ENCODE measurements at places on chromosomes 4 and X.

GRCh38 chr4:128512767-128513322 lies 225.2 kb upstream of the PGRMC2 start:
- no peak for DNase-seq

GRCh38 chr4:124635331-124635730 lies 77.2 kb downstream of the ANKRD50 start:
- DNase-seq: no peak

GRCh38 chr4:159547645-159548308 lies 444.9 kb downstream of the RAPGEF2 start:
- peak; percentile 23 for DNase-seq

- no peak for DNase-seq
Measured at GRCh38 chr4:37922328-37922727, 31.4 kb downstream of the TBC1D1 start.

- no peak for DNase-seq
Measured at GRCh38 chr4:10120943-10121567, 4.5 kb upstream of the WDR1 start.

DNA sequence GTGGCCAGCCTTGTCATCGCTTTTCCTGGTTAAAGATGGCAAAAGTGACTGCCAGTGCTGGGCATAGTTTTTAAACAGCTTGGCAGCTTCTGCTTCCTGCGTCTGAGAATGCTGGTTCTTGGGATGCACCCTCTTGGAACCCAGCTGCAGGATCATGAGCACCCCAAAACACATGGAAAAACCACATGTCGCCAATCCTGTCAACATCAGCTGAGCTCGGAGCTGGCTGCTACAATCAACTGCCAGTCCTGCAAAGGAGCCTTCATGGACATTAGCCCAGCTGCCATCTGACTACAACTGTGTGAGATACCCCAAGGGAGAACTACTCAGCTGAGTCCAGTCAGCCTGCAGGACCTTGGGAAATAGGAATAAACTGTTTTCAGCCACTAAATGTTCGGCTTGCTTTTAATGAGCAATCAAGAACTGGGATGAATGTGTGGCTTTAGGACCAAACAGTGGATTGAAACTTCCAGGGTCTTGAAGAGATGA lies 31.0 kb downstream of the OSTC start:
- no peak for DNase-seq

- peak; percentile 83 for DNase-seq
Measured at GRCh38 chrX:131704136-131704695, 160.3 kb downstream of the OR13H1 start.

GRCh38 chrX:47649781-47650163 lies 591 bp downstream of the ELK1 start:
- DNase-seq: no peak

GRCh38 chr4:41638203-41638602 lies 100.2 kb downstream of the LIMCH1 start:
- DNase-seq: no peak

DNA sequence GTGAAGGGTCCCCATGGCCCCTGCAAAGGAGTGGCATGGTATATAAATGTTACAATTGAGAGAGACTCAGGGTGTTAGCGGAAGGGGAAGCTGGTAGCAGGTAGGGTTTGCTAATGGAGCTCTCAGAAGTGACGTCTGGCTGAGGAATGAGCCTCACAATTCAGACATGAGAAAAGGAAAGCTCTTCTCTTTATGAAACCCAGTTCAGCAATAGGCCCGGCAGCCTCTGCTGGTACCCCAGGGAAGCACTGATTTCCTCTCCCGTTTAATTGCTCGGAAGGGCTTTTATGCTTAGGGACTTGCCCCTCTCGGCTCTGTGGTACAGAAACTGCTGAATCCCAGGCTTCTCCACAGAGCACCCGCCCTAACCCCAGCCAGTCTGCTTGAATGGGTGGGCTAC lies 19.4 kb upstream of the AFAP1 start:
- no peak for DNase-seq

GRCh38 chr4:144902614-144903013 lies 195.4 kb downstream of the ANAPC10 start:
- no peak for DNase-seq

GRCh38 chr4:7964890-7965662 lies 25.4 kb upstream of the AFAP1 start:
- DNase-seq: no peak

DNA sequence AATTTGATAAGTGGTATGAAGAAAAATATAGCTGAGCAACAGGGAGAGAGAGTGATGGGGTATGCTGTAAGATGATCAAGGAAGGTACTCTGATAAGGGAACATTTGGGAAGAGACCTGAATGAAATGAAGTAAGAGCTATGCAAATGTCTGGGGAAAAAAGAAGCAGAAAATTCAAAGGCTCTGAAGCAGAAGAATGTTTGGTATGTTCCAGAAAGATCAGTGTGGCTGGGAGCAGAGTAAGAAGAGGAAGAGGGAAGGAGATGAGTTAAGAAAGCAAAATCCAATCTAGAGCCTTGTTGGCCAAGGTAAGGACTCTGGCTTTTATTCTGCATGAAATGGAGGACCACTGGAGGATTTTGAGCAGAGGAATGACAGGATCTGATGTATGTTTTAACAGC lies 90.0 kb downstream of the AWAT2 start:
- no peak for DNase-seq

DNA sequence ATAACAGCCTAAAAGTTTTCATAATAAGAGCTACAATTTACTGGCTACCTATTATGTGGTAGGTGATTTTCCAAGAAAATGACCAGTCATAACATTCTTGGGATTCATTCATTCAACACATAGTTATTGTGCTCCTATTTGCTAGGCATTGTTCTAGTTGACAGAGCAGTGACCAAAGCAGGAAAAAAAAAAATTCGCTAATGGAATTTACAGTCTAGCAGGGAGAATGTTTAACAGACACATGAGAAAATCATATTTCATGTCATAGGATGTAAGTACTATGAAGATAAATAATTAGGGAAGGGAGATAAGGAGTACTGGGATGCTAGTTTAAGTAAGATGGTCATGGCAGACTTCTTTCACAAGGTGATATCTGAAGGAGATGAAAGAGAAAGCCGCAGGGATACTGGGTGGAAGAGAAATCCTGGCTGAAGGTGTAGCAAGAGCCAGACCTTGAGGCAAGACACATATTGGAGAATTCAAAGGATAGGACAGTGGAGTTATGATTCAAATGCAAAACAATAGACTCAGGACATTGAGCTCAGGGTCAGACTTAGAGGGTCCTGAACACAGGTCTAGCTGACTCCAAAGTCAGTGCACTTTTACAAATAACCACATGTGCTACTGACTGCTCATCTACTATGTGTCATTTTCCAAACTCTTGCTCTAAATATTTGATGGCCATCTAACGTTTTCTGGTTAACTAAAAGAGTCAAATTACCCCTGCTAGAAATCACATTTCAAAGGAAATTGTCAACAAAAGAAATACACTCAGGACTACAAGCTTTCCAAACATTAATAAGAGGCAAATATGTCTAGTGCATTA lies 20.4 kb downstream of the SPCS3 start:
- DNase-seq: no peak

DNA sequence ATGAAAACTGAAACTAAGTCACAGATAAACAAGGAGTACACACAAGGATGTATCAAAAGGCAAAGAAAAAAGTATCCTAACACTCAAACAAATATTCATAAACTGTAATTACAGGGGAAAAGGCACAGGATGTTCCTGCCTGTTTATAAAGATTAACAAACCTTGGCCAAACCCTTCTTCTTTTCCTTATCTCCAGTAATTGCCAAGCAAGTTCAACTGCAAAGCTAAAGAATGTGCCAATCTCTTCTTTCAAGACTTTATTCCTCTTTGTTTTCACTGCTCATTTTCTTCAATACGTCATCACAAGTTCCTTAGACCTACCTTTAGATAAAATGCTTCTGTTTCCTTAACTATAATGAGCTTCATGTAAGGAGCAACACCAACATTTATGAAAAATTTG lies 171.2 kb downstream of the AMELX start:
- DNase-seq: no peak

DNA sequence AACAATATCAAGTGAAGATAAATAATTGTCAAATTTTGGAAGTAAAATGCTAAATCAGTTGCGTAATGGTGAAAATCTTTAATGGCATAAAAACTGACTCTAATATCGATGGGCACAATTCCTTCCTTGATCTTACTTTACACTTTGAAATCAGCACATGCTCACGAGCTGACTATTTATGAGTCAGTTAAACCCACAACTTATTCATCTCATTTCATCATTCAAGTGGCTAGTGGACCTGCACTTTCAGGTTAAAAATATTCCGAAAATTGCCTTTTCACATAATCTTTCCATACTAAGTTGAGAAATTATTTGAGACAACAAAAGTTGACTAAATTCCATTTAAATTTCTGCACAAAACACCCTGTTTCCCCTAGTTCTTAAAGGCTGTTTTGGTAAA lies 582.1 kb upstream of the TENM3 start:
- peak; percentile 40 for DNase-seq

DNA sequence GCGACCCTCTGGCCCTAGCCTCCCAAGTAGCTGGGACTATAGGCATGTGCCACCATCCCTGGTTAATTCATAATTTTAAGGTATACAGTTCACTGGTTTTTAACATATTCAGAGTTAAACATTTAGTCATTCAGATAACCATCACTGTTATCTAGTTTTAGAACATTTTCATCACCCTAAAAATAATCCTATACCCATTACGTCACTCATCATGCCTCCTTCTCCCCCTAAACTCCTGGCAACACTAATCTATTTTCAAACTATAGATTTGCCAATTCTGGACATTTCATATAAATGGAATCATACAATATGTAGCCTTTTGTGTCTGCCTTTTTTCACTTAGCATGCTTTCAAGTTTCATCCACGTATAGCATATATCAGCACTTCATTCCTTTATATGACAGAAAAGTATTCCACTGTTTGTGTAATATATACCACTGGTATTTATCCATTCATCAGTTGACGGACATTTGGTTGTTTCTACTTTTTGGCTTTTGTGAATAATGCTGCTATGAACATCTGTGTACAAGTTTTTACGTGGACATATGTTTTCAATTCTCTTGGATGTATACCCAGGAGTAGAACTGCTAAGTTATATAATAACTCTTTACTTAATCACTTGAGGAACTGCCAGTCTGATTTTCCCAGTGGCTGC lies 32.0 kb upstream of the RPS3A start:
- DNase-seq: no peak

GRCh38 chrX:101483705-101484104 lies 1.6 kb upstream of the ARMCX4 start:
- no peak for DNase-seq

GRCh38 chr4:7806338-7807090 lies 133.1 kb downstream of the AFAP1 start:
- peak; percentile 49 for DNase-seq

GRCh38 chrX:47608130-47608810 lies 11.4 kb downstream of the SYN1 start:
- DNase-seq: no peak

DNA sequence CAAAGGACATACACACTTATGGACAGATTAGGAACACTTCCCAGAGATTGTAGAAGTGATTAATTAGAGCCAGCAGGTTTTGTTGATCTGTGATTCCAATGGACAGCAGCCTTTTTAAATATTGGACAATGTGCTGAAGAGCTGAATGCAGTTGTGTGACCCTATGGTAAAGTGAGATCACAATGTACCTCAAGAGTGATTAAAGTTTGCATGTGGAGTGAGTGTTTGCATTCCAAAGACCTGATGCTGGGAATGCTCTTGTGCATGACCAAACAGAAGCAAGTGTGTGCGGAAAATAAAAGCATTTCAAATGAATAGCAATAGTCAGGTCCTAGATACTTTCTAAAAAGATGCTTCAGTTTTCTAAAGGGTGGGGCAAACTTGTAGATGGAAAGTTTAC lies 154.1 kb downstream of the BANK1 start:
- DNase-seq: peak; percentile 73

- peak; percentile 32 for DNase-seq
Measured at GRCh38 chrX:135484641-135485289, 35.7 kb upstream of the INTS6L start.

GRCh38 chrX:154430479-154430878 lies 2.0 kb downstream of the ATP6AP1 start:
- DNase-seq: no peak

- peak; percentile 19 for DNase-seq
Measured at GRCh38 chr4:74395633-74396032, 30.7 kb downstream of the EREG start.

DNA sequence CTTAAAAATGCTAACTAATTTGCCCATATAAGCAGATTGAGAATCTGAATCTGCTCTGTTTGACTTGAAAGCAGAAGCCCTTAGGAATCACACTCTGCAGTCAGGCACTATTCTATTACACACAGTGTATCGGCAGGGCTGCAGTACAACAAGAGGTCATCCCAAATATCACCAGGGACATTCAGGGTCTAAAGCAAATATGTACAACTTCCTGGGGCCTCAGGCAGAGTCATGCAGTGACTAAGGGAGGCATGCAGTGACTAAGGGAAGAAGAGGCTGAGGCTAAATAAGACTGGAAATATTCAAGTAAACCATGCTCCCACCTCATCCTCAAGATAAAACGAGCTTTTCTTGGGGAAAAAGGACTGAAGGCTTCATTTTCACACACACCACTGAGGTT lies 20.9 kb downstream of the MAPK10 start:
- DNase-seq: peak; percentile 53

- no peak for DNase-seq
Measured at GRCh38 chr4:6341696-6342095, 72.0 kb downstream of the WFS1 start.

DNA sequence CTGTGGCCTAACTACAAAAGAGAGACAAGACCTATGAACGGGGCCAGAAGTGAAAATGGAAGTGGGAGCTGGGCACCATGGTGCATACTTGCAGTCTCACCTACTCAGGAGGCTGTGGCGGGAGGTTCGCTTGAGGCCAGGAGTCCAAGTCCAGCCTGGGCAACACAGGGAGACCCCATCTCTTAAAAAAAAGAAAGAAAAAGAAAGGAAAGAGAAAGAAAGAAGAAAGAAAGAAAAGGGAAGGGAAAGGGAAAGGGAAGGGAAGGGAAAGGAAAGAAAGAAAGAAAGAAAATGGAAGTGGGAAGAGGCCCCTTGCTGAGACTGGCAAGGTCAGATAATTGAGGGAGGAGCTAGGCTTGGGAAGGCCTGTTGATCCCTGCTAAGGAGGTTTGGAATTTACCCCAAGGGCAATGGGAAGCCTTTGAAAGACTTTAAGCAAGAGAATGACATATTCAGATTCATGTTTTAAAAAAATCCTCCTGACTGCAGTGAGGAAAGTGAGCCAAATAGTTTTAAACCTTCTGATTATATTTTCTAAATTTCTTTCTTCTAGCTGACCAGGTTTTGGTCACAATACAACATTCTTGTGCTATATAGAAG lies 17.7 kb upstream of the HERC5 start:
- no peak for DNase-seq

Measured in astrocyte of the cerebellum (primary cell).